ENCODE measurements at places on chromosomes 6 and 20.

DNA sequence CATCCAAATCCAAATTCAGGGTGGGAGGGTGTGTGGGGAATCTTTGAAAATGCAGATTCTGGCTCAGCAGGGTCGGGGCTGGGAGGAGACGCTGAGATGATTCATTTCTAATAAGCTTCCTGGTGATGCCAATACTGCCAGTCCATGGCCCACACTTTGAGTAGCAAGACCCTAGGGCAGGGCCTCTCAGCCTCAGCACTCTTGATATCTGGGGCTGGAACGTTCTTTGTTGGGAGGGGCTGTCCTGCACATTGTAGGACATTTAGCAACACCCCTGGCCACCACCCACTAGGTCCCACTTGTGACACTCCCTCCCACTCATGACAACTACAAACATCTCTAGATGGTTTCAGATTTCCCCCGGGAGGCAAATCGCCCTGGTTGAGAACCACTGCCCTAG lies 191.0 kb downstream of the ZDHHC14 start:
- no peak for DNase-seq

DNA sequence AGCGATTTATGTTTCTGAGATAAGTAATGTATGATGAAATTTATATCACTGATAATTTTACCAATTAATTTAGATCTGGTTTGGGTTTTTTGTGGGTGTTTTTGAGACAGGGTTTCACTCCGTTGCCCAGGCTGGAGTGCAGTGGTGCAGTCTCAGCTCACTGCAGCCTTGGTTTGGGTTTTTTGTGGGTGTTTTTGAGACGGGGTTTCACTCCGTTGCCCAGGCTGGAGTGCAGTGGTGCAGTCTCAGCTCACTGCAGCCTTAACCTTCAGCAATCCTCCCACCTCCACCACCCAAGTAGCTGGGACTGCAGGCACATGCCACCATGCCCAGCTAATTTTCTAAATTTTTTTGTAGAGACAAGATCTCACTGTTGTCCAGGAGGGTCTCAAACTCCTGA lies 13.0 kb downstream of the MRS2 start:
- no peak for DNase-seq

DNA sequence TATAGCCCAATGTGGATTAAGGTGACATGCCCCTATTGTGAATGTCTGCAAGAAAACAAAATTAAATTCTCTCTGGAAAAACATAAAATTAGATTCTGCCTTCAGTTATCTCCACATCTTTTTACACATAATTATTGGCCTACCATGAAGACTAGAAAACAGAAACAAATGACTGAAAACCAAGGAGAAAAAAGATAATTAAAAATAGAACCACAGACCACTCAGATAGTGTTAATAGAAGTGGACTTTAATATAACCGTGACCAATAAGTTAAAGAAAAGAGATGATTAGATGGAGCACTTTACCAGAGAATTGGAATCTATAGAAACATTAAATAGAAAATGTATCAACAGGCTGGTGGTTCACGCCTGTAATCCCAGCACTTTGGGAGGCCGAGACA lies 445.7 kb downstream of the EPM2A start:
- DNase-seq = no peak

- no peak for DNase-seq
Observed at GRCh38 chr6:26170951-26171841, 84.0 kb downstream of the HFE start.

GRCh38 chr20:2747676-2748235 lies 52.7 kb downstream of the CPXM1 start:
- no peak for DNase-seq

DNA sequence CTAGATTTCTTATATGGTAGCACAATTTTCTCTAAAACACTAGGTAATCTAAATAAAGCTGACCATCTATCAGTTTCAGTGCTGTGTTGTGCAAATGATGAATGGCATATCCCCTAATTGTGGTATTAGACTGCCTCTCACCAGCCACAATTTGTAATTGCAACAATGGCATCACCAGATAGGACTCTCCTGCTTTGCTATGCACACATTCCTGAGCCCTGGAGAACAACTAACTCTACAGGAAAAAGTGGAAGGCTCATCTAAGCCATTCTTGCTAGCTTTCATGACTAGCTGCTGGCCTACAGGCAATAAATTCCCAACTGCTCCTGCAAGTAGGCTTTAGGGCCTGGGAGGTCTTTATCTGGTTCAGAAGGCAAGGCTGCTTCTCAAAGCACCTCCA lies 974.1 kb downstream of the EYS start:
- no peak for DNase-seq

DNA sequence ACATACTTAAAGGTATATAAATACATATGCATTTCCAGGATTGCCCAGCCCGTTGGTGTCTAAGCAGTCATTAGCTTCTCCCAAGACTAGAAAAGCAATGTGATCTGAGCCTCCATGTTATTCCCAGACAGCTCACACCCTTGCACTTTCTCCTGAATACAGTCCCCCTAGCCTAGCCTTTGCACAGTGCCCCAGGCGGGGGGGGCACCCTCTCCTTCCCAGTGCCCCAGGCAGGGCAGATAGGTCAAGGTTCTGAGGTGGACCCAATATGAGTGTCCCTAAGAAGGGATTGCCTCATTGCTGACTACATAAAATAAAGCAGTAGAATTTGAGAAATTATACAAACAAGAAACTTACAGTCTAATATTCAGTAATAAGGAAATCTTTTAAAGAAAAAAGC lies 15.4 kb upstream of the GNRH2 start:
- no peak for DNase-seq

DNA sequence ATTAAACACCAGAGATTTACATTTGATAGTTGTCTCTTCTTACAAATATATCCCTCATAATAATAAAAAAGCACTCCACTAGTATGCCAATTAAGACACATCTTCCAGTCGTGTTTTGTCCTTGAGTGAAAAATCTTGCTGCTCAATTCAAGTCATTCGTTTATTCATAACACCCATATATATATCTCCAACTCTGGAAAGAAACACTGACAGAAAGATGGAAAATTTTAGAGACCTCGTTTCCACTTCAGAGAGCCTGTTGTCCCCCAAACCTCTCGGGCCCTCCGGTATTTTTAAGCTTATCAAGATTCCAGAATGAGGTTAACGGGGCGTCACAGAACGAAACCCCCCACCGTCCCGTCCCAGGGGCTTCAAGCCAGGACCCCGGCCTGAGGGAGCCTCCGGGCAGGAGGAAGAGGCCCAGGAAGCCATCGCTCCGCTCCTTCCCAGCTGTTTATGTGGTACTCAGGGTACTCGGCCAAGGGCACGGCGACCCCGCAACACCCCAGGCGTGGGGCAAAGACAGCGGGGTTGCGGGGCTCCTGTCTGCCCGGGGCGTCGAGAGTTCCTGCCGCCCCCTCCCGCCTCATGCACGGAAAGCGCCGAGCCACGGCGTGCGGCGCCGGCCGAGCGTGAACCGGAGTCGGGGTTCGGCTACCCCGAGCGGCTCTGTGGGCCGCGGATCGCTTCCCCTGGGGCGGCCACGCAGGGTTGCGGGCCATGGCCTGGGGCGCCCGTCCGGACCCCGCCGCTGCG lies 623 bp upstream of the SNX9 start:
- DNase-seq = no peak

- peak; percentile 38 for DNase-seq
Observed at GRCh38 chr6:87066449-87067333, 28.2 kb downstream of the CGA start.
